ENCODE measurements at places on chromosomes 5 and 9. TPM values are rescaled to one million over a fixed set of nuclear protein-coding genes. Genes with fewer than 3 reads are reported as not detected.

S1PR3 gene
- 3.4 TPM for total RNA-seq

PGM5 gene
- not detected for total RNA-seq

GRCh38 chr5:169273451-169273850 lies 27.5 kb downstream of the SLIT3 start:
- H3K4me1 ChIP-seq, result no peaks in the 10 kb centered on the region
- no peaks in the 10 kb centered on the region for H3K36me3 ChIP-seq
- DNase-seq, result no peak
- H3K27ac ChIP-seq, result no peak overlapping the region
- H3K27me3 ChIP-seq, result no peaks in the 10 kb centered on the region
- no peak overlapping the region for H3K4me3 ChIP-seq

DNA sequence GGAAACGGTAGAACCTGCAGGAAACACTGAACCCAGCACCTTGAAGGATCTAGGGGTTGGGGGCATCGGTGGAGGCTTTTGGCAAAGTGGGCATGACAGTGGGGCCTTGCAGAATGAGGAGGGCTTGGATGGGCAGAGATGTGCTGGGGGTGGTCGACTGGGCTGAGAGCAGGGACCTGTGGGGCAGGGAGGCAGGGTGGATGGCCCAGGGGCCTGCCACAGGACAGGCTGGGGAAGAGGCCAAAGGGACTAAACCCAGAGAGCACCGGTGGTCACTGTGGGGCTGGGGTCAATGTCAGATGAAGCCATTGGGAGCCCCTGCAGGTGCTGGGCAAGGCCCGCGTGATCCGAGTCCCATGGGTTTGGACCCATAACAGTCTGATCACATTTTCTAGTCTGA lies 175.3 kb downstream of the DAB2IP start:
- no peaks in the 10 kb centered on the region for H3K4me1 ChIP-seq
- H3K36me3 ChIP-seq, result no peaks in the 10 kb centered on the region
- no peak overlapping the region for H3K4me3 ChIP-seq
- no peak for DNase-seq
- no peak overlapping the region for H3K27ac ChIP-seq
- H3K27me3 ChIP-seq, result no peaks in the 10 kb centered on the region

PCDHGA7 gene
- total RNA-seq, result 0.05 TPM

DNA sequence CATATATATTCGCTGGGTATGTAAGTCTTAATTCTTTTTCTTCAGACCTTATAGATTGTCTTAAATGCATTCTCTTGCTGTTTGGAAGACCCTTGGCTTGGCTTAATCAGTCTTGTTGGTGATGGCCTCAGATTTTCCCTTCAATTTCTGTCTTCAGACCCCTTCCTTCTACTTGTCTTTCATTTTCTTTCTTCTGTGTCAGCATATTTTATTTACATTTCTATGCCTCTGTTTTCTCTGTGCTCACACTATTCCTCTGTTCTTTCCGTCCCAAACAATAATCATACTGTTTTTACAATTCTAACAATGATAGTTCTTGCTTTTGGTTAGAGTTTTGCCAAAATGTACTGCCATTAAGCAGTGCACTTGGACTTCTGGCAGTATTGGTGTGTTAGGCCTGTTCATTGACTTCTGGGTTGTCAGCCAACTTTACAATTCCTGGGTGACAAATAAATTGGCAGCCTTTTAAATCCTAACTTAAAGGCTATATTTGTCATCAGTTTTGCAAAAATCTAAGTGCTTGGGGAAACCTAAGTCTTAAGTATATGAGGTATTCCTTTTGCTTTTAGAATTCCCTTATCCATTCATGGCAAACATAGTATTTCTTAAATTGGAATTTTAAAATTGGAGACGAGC lies 8.0 kb downstream of the SRFBP1 start:
- H3K27me3 ChIP-seq, result no peaks in the 10 kb centered on the region
- DNase-seq, result no peak
- peaks cover 11% of the 10 kb centered on the region for H3K4me1 ChIP-seq
- no peak overlapping the region for H3K4me3 ChIP-seq
- no peak overlapping the region for H3K27ac ChIP-seq

DNA sequence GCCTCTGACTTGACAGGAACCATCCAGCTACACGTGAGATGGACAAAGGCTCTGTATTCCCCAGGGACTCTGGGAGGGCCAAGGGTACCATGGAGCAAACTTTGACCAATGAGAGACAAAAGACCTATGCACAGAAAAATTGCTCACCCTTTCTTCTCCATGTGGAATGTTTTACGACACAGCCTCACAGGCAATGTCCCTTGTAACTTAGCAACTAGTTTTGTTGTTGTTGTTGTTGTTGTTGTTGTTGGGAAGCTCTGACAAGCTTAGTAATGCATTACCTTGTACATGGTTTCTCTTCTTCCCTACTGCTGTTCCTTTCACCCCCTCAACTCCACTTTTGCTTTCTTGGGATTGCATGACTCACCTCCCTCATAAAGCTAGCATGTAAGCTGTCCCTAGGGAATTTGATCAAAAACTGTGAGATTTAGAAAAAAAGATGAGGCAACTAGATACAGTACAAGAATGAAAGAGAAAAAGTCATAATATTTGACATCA lies 550.9 kb downstream of the RAB3C start:
- no peak for DNase-seq
- H3K4me3 ChIP-seq, result no peak overlapping the region
- H3K36me3 ChIP-seq, result peaks cover 6% of the 10 kb centered on the region

DNA sequence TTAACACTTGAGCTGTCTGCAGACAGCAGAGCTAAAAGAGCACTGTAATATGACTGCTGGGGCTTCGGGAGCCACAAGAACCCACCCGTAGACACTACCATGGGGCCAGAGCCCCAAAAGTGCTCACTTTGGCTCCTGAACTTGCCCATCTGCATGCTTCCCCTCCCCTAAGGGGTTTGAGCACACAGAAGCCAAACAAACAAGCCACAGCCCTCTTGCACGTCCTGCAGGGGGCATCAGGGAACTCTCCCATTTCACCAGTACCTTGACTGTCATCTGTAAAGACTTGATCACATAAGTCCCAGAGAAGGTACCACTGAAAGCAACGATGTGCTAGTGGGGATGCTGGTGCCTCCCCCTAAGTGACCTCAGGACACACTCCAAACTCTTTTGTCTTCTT lies 681.8 kb downstream of the SEMA5A start:
- no peak for DNase-seq
- H3K27me3 ChIP-seq, result no peaks in the 10 kb centered on the region
- H3K4me3 ChIP-seq, result no peak overlapping the region
- H3K4me1 ChIP-seq, result no peaks in the 10 kb centered on the region
- H3K36me3 ChIP-seq, result no peaks in the 10 kb centered on the region

GRCh38 chr5:170746961-170747340 lies 36.6 kb upstream of the GABRP start:
- no peak overlapping the region for H3K27ac ChIP-seq
- no peak overlapping the region for H3K4me3 ChIP-seq
- H3K36me3 ChIP-seq, result no peaks in the 10 kb centered on the region

JADE2 gene
- total RNA-seq, result 81.3 TPM

GRCh38 chr9:120985819-120986222 lies 59.2 kb upstream of the TRAF1 start:
- no peaks in the 10 kb centered on the region for H3K36me3 ChIP-seq
- peaks cover 13% of the 10 kb centered on the region for H3K27me3 ChIP-seq
- DNase-seq, result no peak
- no peak overlapping the region for H3K27ac ChIP-seq
- no peak overlapping the region for H3K4me3 ChIP-seq

FAM81B gene
- total RNA-seq, result not detected

AJM1 gene
- 5.7 TPM for total RNA-seq

DNA sequence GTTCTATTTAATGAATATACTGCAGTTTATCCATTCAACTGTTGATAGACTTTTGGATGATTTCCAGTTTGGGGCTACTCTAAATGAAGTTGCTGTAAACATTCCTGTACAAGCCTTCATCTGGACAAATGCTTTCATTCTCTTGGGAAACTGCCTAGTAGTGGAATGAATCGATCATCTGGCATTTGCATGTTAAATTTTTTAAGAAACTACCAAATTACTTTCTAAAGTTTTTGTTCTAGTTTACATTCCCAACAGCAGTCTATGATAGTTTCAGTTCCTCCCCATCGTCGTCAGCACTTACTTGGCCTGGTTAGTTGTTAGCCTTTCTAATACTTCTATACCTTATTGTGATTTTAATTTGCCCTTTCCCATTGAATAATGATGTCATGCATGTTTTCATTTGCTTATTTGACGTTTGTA lies 306.3 kb downstream of the FER start:
- no peaks in the 10 kb centered on the region for H3K4me1 ChIP-seq
- no peaks in the 10 kb centered on the region for H3K36me3 ChIP-seq
- no peak for DNase-seq
- no peak overlapping the region for H3K4me3 ChIP-seq
- H3K27me3 ChIP-seq, result no peaks in the 10 kb centered on the region

DNA sequence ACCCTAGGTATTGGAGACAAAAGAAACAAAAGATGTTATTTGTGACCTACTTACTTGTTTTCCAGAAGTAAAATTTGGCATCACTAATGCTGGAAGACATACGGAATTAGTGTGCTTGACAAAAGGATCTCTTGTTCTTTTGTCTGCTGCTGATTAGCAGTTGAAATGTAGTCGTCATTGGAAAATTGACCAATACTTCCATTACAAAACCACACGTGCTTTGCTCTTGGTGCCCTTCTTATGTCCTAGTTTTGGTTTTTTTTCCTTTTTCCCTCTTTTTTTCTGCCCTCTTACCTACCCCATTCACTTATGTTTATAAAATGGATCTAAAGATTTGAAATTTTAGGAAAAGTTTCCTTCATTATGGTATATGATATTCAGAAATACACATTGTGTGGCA lies 197.4 kb downstream of the FER start:
- no peak overlapping the region for H3K4me3 ChIP-seq
- H3K36me3 ChIP-seq, result no peaks in the 10 kb centered on the region
- no peaks in the 10 kb centered on the region for H3K4me1 ChIP-seq

- no peaks in the 10 kb centered on the region for H3K4me1 ChIP-seq
- no peak for DNase-seq
- H3K36me3 ChIP-seq, result no peaks in the 10 kb centered on the region
- no peak overlapping the region for H3K27ac ChIP-seq
- no peak overlapping the region for H3K4me3 ChIP-seq
- H3K27me3 ChIP-seq, result no peaks in the 10 kb centered on the region
Measured at GRCh38 chr5:15592728-15593127, 92.7 kb downstream of the FBXL7 start.

DNA sequence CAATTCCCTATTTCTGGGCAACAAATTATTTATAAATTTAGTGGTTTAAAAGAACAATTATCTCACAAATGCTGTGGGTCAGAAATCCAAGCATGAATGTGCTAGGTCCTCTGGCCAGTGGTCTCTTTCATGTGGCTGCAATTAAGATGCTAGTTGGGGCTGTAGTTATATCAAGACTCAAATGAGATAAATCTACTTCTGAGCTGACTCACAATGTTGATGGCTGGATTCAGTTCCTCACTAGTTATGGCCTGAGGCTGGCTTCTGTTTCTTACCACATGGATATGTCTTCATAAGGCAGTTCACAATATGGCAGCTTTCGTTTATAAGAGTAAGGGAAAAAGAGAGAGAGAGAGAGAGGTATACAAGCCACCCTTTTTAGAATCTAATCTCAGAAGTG lies 717.0 kb downstream of the PRELID2 start:
- H3K27me3 ChIP-seq, result no peaks in the 10 kb centered on the region
- H3K36me3 ChIP-seq, result no peaks in the 10 kb centered on the region
- H3K27ac ChIP-seq, result no peak overlapping the region
- no peaks in the 10 kb centered on the region for H3K4me1 ChIP-seq

STPG3 gene
- 0.99 TPM for total RNA-seq

MEF2C gene
- total RNA-seq, result 0.33 TPM

GRCh38 chr9:135085830-135086546 lies 1.5 kb upstream of the OLFM1 start:
- H3K27me3 ChIP-seq, result peaks cover 35% of the 10 kb centered on the region
- peak overlapping the region; percentile 41 for H3K4me3 ChIP-seq
- peaks cover 5% of the 10 kb centered on the region for H3K4me1 ChIP-seq
- no peak overlapping the region for H3K27ac ChIP-seq

DNA sequence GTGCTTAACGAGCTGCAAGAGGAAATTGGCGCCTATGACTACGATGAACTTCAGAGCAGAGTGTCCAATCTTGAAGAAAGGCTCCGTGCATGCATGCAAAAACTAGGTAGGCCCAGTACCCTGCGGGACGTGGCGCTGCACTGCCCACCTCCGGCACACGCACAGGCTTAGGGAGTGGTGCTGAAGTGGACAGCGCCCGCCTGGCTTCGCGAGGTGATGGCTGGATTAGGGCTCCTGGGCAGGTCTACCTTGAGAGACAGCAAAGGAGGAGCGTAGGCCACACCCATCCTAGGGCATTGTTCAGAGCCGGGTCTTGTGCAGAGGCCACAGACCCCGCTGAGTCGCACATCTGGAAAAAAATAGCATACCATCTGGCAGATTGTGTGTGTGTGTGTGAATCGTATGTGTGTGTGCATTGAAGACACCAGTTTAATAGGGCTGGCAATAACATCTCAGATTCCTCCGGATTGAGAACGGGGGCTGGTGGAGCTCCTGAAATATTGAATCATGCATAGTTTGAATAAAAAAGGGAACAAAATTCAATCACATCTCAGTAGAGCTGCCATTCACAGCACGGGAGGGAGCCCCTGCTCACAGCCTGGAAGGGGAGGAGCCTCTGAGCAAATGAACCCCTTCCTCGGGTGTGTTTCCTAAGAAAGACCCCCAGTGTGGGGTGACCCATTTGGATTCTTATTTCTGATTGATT lies 11.1 kb downstream of the OLFM1 start:
- H3K4me1 ChIP-seq, result no peaks in the 10 kb centered on the region
- peak; percentile 75 for DNase-seq
- no peak overlapping the region for H3K27ac ChIP-seq
- H3K4me3 ChIP-seq, result no peak overlapping the region
- H3K36me3 ChIP-seq, result no peaks in the 10 kb centered on the region

DNA sequence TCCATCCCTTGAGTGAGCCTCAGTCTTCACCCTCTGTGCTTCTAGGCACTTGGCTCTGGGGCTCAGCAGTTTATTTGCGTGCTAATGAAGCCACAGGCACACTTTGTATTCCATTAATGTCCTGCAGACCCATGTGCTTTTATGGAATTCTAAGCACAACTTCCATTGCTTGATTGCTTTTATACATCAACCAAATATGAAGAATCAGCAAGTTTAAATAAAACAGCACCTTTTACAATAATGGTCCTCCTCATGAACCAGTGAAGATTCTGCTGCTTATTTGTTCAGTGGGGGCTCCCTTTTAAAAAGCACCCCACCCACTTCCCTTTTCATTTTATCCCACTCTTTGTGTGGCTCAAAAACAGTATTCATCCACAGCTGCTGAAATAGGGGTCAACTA lies 60.2 kb downstream of the DCP2 start:
- peaks cover 9% of the 10 kb centered on the region for H3K4me1 ChIP-seq
- DNase-seq, result no peak
- H3K36me3 ChIP-seq, result no peaks in the 10 kb centered on the region

GRCh38 chr5:132526974-132527564 lies 16.3 kb downstream of the IL5 start:
- H3K27ac ChIP-seq, result no peak overlapping the region
- H3K4me1 ChIP-seq, result peaks cover 51% of the 10 kb centered on the region

DNA sequence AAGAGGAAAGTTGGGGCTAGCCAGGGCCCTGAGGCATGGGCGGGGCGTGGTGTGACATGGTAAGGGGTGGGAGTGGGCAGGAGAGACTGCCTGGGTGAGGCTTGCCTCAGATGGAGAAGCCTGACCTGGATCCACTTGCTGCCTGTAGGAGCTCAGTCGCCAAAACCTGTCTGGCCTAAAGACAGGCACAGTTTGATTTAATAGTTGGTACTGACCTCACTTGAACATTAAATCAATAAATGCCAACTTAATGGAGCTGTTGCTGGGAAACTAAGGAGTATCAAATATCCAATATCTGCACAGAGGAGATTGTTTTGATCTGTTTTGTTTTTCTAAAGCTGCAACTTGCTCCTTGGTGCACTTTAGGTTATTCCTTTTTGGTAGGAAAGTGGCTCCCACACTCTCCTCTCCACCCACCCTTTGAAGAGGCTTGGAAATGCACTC lies 86.4 kb downstream of the RCL1 start:
- H3K27me3 ChIP-seq, result no peaks in the 10 kb centered on the region
- DNase-seq, result no peak
- H3K27ac ChIP-seq, result no peak overlapping the region
- H3K4me3 ChIP-seq, result no peak overlapping the region
- H3K4me1 ChIP-seq, result peaks cover 3% of the 10 kb centered on the region

Measured in activated CD4-positive, alpha-beta T cell treated with anti-CD3 and anti-CD28 coated beads, Interleukin-2, amount 10 ng/mL, durations not matched to agents 24 days and 14 days (primary cell).